Activated naive CD4-positive, alpha-beta T cell treated with anti-CD3 and anti-CD28 coated beads for 36 hours (primary cell): ENCODE measurements at places on chromosomes 1 and 21.

DNA sequence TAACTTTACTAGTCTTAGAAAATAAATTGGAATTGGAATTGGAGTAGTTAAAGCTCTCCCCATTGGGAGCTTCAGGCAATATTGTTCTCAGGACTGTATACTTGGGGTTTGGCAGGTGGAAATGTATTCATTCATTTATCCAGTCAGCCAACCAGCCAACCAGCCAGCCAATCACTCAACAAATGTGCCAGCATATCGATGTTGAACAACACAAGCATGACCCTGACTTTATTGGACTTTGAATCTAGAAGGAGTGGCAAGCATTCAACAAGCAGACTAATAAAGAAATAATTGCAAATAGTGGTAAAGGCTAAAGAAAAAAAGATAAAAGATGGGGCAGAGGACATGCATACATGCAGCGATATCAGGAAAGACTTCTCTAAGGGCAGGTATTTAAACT, 55.5 kb upstream of the ZC3H11B start:
- no peak for DNase-seq

GRCh38 chr1:231512147-231512698, 16.2 kb upstream of the TSNAX start:
- no peak for DNase-seq

DNA sequence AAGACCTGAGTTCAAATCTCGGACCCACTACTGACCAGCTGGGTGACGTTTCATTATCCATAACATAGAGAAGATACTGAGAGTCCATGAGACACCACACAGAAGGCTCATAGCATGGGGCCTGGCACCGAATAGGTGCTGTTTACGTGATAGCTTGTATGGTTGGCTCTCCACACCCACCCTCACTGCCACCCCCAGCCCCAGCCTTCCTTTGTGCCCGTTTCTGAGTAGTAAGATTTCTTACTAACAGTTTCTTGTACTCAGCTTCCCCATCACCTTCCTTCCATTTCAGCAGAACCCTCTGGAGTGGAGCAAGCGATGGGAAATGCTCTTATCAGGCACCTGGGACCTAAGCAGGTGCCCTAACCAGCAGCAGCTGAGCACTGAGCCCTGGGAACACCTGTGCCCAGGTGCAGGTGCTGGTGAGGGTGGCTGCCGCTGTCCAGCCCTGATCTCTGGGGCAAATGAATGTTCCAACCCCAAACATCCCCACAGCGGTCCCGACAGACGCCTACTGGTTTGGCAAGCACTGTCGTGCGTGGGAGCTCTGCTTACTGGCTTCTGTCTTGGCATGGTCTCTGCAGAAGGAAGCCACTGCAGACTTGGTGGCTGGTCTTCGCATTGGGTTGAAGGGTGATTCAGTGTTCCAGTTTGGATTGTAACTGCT, 225.4 kb downstream of the CAMTA1 start:
- DNase-seq, result no peak

DNA sequence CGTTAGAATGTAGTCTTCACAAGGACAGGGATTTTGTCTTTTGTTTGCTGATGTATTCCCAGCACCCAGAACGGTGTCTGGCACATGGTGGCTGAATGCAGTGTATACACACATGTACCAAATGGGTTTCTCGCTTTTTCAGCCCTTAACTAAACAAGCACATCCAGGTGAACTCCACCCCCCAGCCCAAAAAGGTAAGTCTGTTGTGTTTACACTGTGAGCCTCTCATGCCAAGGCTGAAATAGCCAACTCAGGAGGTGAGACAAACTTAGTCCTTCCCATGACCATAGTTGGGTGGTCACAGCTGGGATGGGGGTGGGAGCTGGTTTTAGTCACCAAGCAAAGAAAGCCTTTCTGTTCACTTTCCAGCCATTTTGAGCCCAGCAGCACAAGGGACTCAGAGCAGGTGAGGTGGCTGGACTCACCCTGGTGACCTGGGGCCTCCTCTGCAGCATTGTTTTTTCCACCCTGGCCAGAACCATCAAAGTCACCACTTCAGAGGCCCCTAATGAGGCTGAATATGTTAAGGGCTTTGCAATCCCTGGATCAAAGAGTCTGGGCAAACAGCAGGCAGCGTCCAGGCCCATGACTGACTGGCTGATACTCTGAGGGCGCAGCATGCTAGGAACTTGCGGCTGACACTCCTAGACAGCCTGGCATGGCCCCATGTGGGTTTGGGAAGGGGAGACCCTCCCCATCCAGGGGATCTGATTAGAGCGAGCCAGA, 8.7 kb downstream of the TENT5B start:
- no peak for DNase-seq

DNA sequence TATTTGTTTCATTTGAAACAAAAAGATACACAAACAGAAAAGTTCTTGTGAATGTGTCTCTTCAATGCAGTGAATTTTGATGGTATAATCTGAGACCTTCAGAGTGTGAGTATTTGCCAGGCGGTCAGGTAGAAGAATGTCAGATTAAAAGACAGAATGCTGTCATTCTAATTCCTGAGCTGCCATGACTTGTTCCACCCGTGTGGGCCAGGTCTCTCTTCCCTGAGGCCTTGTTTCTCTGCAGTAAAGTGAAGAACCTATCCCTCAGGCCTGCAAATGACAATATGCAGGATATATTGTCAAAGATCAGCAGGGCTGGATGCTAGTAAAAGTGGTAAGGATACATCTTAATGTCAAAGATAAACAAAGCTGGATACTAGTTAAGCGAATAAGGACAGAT, 111.4 kb downstream of the ZP4 start:
- no peak for DNase-seq

GRCh38 chr1:109441069-109441468, 14.8 kb upstream of the PSMA5 start:
- DNase-seq, result no peak

DNA sequence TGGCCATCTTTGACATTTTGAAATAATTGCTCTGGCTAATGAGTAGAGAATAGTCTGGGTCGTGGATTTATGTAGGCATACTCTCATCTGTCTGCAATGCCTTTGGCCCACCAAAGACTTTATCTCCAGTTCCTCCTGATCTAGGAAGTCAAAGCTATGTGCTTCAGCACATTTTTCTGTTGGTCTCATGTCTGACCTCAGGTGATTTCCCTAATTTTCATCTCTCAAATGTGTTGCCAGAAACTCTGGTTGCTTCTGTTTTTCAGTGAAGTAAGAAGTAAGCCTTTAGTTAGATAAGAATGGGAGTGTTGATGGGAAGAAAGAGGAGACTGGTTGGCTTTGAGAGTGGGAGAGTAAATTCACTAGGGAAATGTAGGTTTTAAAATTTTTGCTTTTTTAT, 66.4 kb downstream of the GPR88 start:
- no peak for DNase-seq

- no peak for DNase-seq
These were observed 49.6 kb downstream of the INTS7 start for GRCh38 chr1:211985556-211986264.

DNA sequence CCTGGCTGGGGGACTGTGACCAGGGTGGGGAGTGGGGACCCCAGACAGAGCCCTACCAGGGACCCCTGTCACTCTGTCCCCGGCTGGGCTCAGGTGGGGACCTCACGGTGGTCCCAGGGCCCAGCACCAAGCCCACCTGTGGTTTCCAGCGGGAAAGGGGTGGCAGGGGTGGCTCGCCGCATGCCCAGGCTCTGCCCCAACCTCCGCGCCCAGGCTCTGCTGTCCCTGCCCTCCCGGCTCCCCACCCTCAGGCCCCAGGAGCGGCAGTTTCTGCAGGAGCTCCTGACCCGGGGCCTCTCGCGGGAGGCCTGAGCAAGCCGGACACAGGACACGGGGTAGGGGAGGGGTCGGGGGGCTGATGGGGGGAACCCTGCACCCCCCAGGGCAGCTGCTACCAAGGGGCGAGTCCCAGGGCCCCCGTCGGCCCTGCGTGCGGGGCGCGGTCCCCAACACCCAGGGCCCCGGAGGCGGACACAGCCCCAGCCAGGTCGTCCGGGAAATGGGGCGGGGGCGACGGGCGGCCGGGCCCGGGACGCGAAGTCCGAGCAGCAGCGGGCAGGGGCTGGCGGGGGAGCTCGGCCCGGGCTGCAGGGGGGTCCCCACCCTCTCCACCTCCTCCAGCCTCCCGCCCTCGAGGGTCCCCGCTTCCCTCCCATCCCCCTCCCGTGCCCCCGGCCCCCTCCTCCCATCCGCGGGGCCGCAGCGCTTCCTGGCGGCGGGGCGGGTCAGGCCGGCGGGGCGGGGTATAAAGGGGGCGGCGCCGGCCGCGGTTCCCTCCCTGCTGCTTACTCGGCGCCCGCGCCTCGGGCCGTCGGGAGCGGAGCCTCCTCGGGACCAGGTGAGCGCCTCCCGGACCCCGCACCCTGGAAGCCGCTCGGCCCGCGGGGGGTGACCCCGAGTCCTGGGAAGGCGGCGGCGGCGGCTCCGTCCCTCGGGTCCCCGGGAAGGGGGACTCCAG, at the start of gene COL6A2:
TSS of gene COL6A2 (plus strand) at position 777 of the 958 bp plus-strand sequence.
- peak; percentile 63 for DNase-seq

DNA sequence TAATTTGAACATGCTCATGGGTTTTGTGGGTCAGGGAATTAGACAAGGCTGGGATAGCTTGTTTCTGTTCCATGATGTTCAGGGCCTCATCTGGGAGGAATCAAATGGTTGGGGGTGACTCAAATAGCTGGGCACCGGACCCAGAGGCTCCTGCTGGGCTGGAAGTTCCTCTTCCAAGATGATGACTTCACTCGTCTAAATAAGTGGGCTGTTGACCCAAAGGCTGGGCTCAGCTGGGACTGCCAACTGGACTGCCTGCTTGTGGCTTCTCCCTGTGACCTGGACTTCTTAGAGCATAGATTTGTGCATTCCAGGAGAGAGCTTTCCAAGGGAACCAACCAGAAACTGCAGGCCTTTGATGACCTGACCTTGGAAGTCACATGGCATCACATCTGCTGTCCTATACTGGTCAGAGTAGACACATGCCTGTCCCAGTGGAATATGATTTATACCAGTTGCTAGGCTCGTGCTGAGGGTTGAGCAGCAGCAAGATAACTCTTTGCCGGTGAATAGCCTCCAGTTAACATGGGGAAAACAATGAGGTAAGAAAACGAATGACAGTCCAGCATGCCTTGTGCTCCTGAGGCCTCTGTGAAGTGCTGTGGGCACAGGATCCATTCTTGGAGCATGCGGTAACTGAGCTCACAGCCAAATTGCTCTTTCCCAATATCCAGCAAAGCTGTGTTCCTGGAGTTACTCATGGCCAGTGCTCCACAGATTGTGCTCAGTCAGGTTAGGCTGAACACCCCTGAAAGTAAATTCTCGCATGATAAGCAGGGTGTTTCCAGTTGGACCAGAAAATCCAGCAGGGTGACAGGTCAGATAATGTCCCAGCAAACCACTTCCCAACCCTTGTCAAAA, 272.9 kb upstream of the TMEM51 start:
- no peak for DNase-seq

GRCh38 chr1:22229379-22229778, 86.5 kb upstream of the WNT4 start:
- DNase-seq, result no peak

DNA sequence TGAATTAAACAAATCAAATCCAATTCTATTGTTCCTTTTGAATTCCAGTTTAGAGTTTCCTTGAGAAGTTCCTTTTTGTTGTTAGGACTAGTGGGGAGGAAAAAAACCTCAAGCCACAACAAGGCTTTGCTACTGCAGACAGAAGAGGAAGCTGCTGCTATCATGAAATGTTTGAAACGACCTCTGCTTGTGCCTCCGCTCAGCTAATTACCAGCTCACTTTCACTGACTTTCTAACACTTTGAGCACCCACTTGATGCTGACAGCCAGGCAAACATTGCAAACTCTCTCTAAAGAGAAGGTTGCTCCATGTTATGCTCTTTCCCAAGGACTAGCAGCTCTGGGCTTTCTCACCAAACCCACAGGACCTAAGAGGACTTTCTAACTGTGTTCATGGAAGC, 203.9 kb upstream of the PROX1 start:
- DNase-seq, result peak; percentile 13

DNA sequence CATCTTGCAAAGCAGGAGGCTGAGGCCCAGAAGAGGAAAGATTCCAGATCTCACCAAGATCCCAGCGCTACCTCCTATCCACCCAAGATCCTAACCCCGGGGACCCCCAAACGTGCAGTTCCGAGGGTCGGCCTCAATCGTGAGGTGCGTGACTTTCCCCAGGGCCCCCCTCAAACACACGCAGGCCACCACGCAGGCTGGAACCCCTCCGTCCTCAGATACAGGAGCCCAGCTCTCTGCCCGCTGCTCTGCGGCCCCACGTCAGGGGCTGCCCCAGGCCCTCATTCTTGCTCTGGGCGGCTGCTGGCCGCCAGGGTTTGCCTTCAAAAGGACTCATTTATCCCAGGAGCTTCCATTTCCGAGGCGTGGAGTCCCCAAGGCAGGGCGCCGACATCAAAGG, 39.9 kb downstream of the KRTAP10-1 start:
- DNase-seq, result no peak
